ENCODE measurements at places on chromosomes 3 and 15.

DNA sequence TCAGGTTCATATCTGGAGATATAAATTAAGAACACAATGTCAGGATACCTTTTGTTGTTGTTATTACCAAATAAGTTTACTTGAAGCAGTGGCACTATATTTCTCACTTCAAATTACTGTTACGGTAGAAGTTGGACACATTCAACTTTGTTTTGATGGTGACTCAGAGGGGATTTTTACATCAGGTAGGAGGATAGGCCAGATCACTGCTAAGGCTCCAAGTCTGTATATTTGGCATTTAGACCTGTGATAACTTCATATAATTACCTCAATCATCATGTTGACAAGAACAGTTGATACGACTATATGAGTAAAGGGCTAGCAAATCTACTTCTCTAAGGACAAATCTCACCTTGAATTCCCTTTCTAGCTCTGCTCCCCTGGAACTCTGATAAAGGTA lies 15.6 kb downstream of the LZTFL1 start:
- no peak for DNase-seq

- DNase-seq, result no peak
Measured at GRCh38 chr3:114800272-114801031, 346.6 kb downstream of the ZBTB20 start.

DNA sequence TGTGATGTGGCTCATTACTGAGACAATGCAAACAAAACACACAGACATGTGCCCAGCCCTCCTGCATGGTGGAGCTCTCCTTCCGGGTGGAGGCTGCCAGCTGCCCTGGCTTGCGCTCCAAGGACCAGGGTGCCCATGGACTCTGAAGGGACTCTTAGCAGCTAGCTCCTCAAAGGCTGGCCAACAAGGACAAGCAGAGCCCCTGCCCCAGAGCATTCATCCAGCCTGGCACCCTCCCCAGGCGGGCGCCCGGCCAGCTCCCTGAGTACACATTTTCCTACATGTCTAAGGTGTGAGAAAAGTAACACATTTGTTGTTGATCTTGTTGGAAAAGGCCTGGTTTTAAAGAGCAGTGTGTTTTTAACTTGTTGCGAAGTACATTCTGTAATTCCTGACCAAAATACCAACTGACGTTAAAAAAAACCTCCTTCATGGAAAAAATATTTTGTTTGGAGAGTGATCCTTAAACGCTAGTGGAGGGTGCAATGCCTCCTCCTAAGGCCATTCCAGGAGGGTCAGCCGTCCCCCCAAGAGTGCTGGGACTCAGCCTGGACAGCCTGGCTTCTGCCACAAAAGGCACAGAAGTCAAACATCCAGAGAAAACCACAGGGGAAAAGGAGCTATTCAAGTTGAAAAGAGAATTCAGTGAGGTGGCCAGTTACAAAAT lies 86.9 kb downstream of the KLF15 start:
- DNase-seq, result no peak

GRCh38 chr3:89246326-89246725 lies 138.9 kb downstream of the EPHA3 start:
- no peak for DNase-seq

DNA sequence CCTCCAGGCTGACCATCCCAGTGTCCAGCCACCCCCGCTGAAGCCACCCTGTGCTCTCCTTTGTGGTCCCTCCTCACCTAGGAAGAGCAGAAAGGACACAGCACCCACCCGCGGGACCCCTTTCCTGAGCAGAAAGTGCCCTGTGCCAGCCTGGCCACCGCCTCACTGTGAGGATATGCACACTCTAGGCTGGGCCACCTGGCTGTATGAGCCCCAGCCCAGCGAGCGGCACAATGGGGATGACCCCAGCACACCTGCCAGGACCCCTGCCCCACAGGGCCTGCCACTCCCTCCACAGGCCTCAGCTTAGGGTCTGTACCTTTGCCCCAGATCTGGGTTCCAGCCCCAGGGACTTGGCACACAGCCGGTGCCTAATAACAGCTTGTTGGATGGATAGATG lies 47.9 kb upstream of the FURIN start:
- no peak for DNase-seq

GRCh38 chr3:42117175-42118008 lies 26.2 kb downstream of the TRAK1 start:
- no peak for DNase-seq

DNA sequence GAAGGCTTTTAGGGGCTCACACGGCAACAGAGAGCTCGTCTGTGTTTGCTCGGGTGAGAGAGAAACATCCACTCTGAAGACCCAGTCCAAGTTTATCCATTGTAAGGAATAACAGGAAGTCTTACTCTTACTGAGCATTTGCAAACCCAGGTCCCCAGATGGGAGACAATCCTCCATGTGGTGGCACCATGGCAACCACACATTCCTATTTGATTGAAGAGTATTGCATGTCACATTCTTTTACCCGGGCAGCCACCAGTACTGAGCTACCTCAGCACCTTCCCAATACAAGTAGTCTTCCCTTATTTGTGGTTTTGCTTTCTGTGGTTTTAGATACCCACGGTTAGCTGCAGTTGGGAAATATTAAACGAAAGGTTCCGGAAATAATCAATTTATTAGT lies 302.9 kb upstream of the RASGRP1 start:
- DNase-seq, result no peak

DNA sequence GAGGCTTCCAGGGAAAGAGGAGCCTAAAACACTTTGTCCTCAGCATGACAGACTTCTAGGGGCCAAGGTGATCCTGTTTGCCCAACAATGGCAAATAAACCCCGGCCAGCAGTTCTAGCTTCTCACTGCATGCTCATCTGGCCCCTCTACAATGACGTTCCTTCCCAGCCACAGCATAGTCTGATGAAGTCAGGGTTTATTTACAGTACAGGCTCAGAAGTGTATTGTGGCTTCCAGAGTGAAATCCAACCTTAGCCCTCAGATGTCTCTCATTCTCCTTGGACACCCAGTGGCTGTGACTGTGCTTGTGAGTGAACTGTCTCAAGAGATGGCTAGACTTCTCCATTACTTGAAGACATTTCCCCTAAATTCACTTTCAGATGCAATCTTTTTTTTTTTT lies 40.8 kb downstream of the BFSP2 start:
- DNase-seq, result no peak

DNA sequence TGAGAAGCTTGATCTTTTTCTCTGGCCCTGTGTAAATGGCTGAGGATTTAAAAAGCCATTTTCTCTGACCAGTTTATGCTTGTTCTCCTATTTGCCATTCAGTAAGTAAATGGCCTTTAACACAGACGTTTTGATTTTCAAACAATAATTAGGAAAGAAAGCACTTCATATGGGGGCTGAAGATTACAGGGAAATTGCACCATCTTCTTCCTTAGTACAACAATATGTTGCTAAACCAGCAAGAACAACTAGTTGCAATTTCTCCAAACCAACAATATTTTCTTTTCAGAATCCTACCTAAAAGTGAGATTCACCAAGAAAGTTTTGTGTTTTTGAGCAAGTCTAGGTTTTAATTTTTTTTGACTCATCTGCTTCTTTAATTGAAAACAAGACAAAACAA lies 80.5 kb upstream of the CCNL1 start:
- no peak for DNase-seq

GRCh38 chr15:25427861-25428260 lies 11.0 kb downstream of the UBE3A start:
- no peak for DNase-seq

GRCh38 chr3:49513494-49514124 lies 40.7 kb upstream of the BSN start:
- DNase-seq, result no peak

DNA sequence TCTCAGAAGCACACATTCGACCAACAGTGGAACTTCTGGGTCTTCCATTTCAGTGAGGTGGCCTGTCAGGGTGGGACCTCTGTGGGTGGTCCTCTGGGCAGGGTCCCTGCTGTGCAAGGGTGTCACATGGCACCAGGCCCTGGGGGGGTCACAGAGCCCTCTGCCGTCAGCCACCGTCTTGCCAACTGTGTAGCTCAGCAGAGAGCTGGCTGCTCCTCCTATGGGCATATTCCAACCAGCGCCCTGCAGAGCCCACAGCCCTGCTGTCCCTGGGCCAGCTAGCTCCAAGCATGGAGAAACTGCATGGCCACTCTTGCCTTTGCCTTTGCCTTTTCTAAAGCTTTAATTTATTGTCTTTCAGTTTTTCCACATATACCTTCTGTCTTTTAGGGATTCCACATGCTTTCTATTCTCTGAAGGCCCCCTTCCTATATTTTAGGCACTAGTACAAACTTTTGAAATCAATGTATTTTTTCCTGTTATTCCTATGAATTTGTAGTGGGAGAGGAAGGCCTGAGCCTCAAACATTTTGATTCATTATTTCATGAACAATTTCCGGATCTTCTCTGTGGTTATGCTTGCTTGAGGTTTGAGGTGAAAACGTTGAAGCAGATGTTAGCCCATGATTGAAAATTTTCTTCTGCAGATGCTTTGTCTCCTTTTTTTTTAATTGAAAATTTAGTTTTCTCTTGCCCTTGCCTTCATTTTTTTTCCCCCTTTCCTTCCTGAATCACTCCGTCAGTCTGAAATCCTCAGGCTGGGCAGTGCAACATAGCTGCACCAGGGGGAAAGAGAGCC lies 11.7 kb downstream of the IQCF1 start:
- peak; percentile 5 for DNase-seq

Data from activated CD4-positive, alpha-beta T cell treated with anti-CD3 and anti-CD28 coated beads, Interleukin-2, Interleukin-4, amounts not matched to agents 100 ng/mL and 50 ng/mL, durations not matched to agents 16 hours and 8 hours (primary cell).